Activated T-cell treated with anti-CD3 and anti-CD28 coated beads, Interleukin-2, amount 50 U/mL, for 72 hours (primary cell): ENCODE measurements at places on chromosomes 11 and 22. TPM values are rescaled to one million over a fixed set of nuclear protein-coding genes. Genes with fewer than 3 reads are reported as not detected.

The TCIRG1 gene
- 146 TPM for total RNA-seq

GRCh38 chr11:16749666-16750065 is 11.2 kb downstream of the C11orf58 start:
- DNase-seq, result peak; percentile 39
- peak overlapping the region; percentile 80 for H3K27ac ChIP-seq
- peaks cover 57% of the 10 kb centered on the region for H3K36me3 ChIP-seq
- no peak overlapping the region for H3K4me3 ChIP-seq
- H3K27me3 ChIP-seq, result no peaks in the 10 kb centered on the region

- no peaks in the 10 kb centered on the region for H3K36me3 ChIP-seq
- H3K4me1 ChIP-seq, result peaks cover 36% of the 10 kb centered on the region
- peaks cover 16% of the 10 kb centered on the region for H3K27me3 ChIP-seq
- peak; percentile 34 for DNase-seq
- peak overlapping the region; percentile 4 for H3K27ac ChIP-seq
- peak overlapping the region; percentile 30 for H3K4me3 ChIP-seq
Measured at GRCh38 chr11:57474017-57474802, 13.9 kb downstream of the RTN4RL2 start.

The FUT4 gene
- total RNA-seq, result 5.5 TPM

GRCh38 chr22:25903294-25903693 is 161.3 kb downstream of the MYO18B start:
- H3K27ac ChIP-seq, result no peak overlapping the region
- H3K36me3 ChIP-seq, result peaks cover 2% of the 10 kb centered on the region
- H3K27me3 ChIP-seq, result peaks cover 22% of the 10 kb centered on the region
- no peak overlapping the region for H3K4me3 ChIP-seq

The IL10RA gene
- 123 TPM for total RNA-seq

GRCh38 chr11:57800444-57801182 is 39.0 kb downstream of the CTNND1 start:
- H3K4me3 ChIP-seq, result peak overlapping the region; percentile 54
- H3K27ac ChIP-seq, result peak overlapping the region; percentile 63
- DNase-seq, result peak; percentile 19
- no peaks in the 10 kb centered on the region for H3K27me3 ChIP-seq
- no peaks in the 10 kb centered on the region for H3K36me3 ChIP-seq

The USH1C gene
- not detected for total RNA-seq

The EHBP1L1 gene
- 93.9 TPM for total RNA-seq

The SYT12 gene
- total RNA-seq, result not detected

GRCh38 chr22:43642319-43643206 is 169.5 kb downstream of the EFCAB6 start:
- peaks cover 8% of the 10 kb centered on the region for H3K36me3 ChIP-seq
- H3K27me3 ChIP-seq, result peaks cover 4% of the 10 kb centered on the region
- H3K27ac ChIP-seq, result no peak overlapping the region
- no peak overlapping the region for H3K4me3 ChIP-seq

- H3K27me3 ChIP-seq, result no peaks in the 10 kb centered on the region
- H3K36me3 ChIP-seq, result no peaks in the 10 kb centered on the region
Measured at GRCh38 chr11:102473543-102473942, 21.0 kb upstream of the TMEM123 start.

- H3K36me3 ChIP-seq, result no peaks in the 10 kb centered on the region
- peaks cover 5% of the 10 kb centered on the region for H3K4me1 ChIP-seq
- peaks cover 60% of the 10 kb centered on the region for H3K27me3 ChIP-seq
- no peak overlapping the region for H3K4me3 ChIP-seq
- no peak for DNase-seq
Measured at GRCh38 chr11:13105237-13105844, 96.2 kb downstream of the RASSF10 start.

The IGLL5 gene
- not detected for total RNA-seq

The CCDC15 gene
- 9.9 TPM for total RNA-seq

DNA sequence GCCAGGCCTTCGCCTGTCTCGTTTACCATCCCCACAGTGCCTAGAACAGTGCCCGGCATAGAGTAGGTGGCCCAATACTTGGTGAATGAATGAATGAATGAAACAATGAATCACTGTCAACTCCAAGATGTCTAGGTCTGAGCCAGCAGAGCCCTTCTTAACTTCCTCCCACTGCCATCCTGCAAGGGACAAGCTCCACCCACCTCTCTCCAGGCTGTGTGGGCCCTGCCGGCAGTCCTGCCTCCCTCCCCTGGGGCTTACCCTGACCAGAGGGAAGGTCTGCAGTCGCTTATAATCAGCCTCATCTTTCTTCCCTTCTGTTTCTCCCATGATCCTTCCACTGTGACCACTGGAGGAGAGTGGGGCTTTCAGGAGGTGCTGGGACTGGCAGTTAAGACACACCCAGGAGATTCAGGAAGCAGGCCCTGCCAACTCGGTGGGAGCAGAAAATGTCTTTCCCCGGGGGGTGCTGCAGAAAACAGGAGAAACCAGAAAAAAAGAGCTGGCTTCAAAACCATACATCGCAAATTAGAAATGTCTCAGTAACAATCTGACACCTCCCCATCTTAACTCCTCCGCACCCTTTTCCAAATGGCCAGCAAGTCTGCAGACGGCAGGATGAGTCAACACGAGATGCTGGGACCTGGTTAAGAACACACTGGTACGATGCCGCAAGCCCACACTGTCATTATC is 11.4 kb downstream of the DNAL4 start:
- peaks cover 6% of the 10 kb centered on the region for H3K4me1 ChIP-seq
- no peak for DNase-seq
- H3K27me3 ChIP-seq, result no peaks in the 10 kb centered on the region
- no peaks in the 10 kb centered on the region for H3K36me3 ChIP-seq
- no peak overlapping the region for H3K27ac ChIP-seq
- H3K4me3 ChIP-seq, result no peak overlapping the region
